Upper lobe of left lung (tissue), 6 donors: ENCODE measurements at places on chromosomes 7 and 10. TPM values are rescaled to one million over a fixed set of nuclear protein-coding genes. Genes with fewer than 3 reads are reported as not detected.

DNA sequence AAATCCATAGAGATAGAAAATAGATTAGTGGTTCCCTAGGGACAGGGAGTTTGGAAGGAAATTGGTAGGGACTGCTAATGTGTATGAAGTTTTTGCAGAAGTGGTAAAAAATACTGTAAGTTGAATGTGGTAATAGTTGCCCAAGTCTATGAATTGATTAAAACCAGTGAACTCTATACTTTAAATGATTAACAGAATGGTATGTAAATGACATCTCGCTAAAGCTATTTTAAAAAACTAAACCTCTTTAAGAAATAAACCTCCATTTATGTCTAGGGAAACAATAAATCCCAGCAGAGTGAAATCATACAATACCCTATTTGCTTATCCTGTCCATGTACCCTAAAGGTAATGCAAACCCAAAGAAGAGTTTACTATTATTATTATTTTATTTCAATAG is 61.4 kb downstream of the IPMK start:
- DNase-seq: no peak

DNA sequence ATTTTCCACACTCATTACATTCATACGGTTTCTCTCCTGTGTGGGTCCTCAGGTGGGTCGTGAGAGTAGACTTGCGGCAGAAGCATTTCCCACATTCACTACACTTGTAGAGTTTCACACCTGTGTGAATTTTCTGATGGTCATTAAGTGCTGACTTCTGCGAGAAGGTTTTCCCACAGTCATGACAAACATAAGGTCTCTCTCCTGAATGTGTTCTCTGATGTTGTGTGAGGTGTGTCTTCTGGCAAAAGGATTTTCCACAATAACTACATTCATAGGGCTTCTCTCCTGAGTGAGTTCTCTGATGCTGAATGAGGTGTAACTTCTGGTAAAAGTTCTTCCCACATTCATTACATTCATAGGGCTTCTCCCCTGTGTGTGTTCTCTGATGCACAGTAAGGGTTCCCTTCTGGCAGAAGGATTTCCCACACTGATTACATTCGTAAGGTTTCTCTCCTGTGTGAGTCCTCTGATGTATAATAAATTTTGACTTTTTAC is 15.1 kb downstream of the ZNF12 start:
- no peak for DNase-seq

DNA sequence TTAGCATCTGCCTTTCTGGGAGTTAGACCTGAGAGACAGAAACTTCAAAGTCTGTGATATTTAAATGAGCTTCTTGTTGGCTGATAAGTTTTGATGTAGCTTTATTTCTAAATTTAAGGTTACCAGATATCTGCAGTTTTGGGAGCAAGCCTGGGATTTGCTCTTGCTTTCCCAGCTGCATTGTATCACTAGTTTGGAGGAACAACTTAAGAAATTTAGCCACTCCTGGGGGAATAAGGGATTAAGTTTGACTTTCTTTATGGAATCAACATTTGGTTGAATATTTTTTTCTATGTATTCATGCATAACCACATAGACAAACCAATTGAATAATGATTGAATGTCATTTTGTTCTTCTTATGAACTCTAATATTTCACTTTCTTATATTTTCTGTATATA is 178.6 kb downstream of the POLR1F start:
- no peak for DNase-seq

GRCh38 chr7:131335639-131336381 is 8.1 kb downstream of the MKLN1 start:
- DNase-seq: no peak

GRCh38 chr7:132251327-132251659 is 325.0 kb downstream of the PLXNA4 start:
- DNase-seq: peak; percentile 60

- no peak for DNase-seq
Observed at GRCh38 chr10:97796651-97797050, 24.9 kb upstream of the SFRP5 start.

DNA sequence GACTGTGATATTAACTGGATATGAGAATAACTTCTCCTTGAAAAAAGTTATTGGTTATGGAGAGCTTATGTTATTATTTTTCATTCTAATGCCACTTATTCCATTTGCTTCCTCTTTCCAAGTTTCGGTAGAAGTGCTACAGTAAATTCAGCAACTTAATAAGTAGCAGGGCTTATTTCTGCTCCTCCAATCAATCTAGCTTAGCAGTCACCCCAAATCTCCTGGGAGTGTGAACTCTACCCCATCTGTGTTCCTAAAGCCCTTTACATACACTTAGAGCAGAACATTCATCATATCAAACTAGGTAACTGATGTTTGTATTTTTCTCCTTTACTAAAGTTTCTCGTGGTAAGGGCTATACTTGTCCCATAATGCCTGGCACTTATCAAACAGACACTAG is 8.7 kb downstream of the ARL3 start:
- DNase-seq: no peak

DNA sequence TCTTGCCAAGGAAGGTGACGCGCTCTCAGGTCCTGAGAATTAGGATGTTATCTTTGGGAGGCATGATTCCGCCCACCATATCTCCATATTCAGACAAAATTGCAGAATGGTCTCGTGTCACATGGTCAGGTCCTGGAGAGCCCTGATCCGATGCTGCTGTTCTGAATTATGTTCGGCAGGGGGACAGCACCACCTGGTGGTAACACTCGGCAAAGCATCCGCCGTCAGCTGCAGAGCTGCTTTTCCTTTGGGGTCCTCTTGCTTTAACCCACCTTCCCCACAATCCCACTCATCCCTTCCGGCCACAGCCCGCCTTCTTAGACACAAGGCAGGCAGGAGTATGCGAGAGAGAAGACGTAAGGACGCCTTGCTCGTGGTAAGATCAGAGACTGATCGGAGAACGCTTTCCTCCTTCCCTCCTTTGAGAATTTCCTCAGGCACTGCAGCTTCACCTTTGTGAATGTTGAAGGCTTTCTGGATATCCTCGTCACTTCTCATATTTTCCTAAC is 327.8 kb upstream of the C7orf33 start:
- DNase-seq: no peak

DNA sequence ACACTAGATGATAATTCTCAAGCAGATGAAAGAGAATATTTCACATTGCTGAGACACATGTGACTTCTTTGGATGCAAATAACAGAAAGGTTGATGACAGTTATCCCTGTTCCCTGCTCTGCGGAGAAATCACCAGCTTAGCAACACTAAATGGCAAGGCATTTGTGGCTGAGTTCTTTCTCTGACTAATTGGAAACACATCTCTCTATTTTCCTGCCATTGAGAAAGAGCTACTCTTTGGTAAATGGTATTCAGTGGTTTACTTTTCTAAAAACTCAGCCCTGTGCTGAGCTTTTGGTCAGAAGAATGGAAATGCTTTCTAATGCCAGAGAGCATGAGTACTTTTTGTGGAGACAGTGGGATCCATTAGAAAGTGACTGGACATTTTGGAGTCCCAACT is 771.4 kb downstream of the LRMDA start:
- DNase-seq: no peak

DNA sequence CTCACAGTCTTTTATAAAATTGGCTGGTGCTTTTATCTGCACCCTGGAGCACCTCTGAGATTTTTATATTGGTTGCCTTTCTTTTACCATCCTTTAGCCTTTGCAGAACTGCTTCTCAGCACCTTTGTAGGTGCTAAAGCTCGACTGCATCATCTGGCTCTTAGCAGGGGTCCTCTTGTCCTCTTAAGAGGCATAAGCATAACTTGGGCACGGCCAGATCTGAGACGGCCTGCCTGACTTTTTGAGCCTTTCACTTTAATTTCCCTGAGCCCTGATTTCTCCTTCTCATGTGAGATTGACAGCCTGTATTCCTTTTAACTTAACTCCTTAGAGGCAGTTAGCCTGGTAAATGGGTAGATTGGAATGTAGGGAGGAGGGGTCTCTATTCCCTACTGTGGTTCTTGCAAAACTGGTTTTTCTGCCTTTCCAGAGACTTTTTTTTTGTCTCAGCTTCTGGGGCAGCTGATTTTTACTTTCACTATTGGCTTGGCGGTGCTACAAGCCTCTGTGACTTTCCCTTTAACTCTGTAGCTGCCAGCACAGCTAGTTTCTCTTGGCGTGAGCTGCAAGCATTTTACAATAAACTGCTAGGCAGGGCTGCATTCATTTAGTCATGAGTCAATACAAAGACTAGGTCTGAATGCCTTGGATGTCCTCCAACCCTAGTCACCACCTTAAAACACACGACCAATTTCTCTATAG is 24.0 kb downstream of the ZPBP start:
- peak; percentile 34 for DNase-seq

DNA sequence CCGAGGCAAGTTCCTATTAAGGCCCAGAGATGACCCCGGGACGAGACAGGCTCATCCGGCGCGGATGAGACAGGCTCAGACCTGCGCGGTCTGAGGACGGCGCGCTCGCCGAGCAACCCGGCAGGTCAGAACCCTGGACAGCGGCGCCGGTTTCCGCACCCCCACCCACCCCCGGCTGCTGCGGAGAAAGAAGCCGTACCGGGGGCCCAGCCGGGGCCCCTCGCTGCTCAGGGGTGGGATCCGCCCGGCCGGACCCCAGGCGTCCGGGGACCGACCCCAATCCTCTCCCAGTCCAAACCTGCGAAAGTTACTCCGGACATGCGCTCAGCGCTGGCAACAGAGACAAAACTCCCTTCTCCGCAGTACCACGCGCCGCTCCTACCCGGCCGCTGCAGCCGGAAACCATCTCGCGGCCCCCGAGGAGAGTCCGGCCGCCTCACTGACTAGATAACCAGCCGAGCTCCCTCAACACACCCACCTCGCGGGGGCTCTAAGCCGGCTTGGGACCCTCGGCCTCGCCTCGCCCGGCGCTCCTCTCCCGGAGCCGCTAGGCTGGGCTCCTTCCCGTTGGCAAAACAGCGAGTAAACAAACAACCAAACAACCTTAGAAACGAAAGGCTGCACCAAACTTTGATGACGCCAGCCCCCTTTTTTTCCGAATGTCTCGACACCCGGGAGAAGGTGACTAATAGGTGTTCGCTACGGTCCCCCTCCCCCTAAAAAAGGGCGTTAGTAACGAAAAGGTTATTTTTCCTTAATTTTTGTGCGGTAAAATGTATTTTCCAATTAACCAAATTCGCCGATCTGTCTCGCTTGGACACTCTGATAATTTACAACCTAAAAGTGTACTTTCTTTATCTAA is 2.3 kb upstream of the DRGX start:
- peak; percentile 92 for DNase-seq

DNA sequence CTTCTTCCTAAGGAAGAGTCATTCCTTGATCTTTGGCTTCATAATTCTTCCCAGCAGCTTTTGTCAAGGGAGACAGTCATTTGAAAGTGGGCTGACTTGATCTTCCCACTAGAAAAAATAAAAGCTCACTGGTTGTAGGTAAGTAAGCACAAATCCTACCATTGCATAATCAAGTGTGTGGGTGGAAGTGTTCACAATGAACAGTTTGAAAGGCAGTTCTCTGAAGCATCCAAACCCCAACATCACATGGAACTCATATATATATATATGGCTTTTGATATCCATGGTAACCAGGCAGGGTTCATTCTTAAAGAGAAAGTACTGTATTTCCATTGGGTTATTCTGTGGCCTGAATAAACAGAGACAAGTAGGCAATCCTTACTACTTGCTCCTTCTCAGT is 51.6 kb downstream of the ARMH3 start:
- no peak for DNase-seq

GRCh38 chr7:135217645-135218509 is 6.6 kb upstream of the WDR91 start:
- DNase-seq: no peak

GRCh38 chr7:80634505-80634904 is 3.9 kb upstream of the CD36 start:
- DNase-seq: no peak

DNA sequence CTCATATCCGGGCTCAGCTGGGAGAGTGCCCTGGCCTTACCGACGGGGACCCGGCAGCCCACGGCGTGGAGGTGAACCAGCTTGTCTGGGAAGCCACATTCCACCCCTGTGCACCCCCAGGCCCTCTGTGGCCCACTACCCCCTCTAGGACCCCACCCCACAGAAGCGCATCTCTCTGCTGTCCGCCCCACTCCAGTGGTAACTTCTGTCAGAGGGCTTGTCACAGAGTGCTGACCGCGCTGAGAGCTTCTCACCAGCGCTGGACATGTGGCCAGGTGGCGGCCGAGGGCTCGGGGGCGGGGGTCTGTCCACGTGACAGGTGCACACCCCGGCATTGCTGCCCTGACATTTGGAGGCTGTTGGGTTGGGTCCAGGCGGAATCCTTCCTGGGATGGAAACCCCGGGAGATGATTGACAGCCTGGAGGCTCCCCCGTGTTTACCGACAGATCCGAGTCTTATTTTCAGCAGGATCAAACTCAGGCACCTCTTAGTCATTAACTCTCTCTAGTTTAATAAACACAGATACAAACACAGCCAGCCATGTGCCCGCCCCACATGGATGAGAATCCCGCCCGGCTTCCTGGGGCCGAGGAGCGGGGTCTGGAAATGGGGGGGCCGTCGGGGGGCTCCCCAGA is 5.1 kb downstream of the ELFN1 start:
- DNase-seq: peak; percentile 70

DNA sequence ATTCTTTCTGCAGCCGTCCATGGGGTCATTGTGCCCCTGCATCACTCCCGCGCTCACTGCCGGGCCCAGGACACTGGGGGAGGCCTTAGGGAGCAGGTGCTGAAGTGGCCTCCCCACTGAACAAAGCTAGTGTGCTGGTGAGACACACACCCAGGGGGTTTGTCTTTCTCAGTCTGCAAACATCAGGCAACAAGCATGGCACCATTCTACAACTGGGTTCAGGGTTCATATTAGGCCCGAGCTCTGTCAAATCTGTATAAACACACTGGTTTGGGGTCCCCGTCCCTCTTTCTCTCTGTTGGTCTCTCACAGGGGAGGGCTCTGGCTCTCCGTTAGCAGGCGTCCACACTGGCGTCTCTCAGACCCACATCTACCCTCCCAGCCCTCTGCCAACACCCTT is 11.1 kb upstream of the PPP2R2D start:
- DNase-seq: no peak

GRCh38 chr7:25642849-25643248 is 414.6 kb upstream of the NPVF start:
- no peak for DNase-seq

- no peak for DNase-seq
Observed at GRCh38 chr7:16918288-16918895, 36.6 kb upstream of the AGR3 start.

GRCh38 chr7:69951458-69951857 is 353.2 kb downstream of the AUTS2 start:
- no peak for DNase-seq

- DNase-seq: no peak
Observed at GRCh38 chr7:114527589-114527988, 113.0 kb downstream of the FOXP2 start.

The HOXA7 gene
- 2.8 TPM for total RNA-seq

The UBE2D4 gene
- total RNA-seq: 24.2 TPM

The CELF2 gene
- 117 TPM for total RNA-seq

The OR2A5 gene
- not detected for total RNA-seq

The PALD1 gene
- 11.5 TPM for total RNA-seq

The SPDYE6 gene
- total RNA-seq: not detected

The CALCR gene
- not detected for total RNA-seq

The C10orf105 gene
- 0.55 TPM for total RNA-seq

The CUEDC2 gene
- total RNA-seq: 45.6 TPM

The SLC12A9 gene
- total RNA-seq: 50.1 TPM

The PARD3 gene
- total RNA-seq: 108 TPM

The ZKSCAN5 gene
- 6.8 TPM for total RNA-seq

The CCZ1 gene
- 48.0 TPM for total RNA-seq

The MGMT gene
- total RNA-seq: 21.3 TPM

The ZNF248 gene
- total RNA-seq: 38.8 TPM
